ENCODE measurements at places on chromosomes 16 and 17.

- DNase-seq: no peak
Observed at GRCh38 chr17:43468691-43469139, 15.1 kb upstream of the DHX8 start.

GRCh38 chr17:31494259-31495021, 103.0 kb downstream of the RAB11FIP4 start:
- peak; percentile 61 for DNase-seq

GRCh38 chr16:1575578-1575977, 36.3 kb downstream of the IFT140 start:
- DNase-seq: no peak

DNA sequence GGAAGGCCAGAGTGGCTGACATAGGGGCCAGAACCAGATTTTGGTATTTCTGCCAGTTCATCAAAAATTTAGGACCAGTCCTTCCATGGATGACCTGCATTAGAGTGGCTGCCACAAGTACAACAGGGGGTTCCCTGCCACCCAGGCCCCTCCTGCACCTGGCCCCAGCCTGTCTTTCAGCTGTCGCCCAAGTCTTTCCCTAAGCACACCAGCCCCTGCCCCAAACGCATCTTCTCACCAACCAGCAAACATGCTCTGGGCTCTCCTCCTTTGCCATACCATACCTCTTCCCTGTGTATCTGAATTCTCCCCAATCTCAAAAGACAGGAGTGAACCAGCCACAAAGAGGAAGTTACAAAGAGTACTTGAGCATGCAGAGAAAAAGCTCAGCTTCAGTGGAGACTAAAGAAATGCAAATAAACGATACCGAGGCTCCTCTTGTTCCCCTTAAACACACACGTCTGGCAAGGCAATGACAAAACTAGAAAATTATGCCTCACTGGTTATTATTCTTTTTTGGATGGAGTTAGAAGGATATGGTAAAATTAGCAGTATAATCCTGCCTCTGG, 130.6 kb downstream of the DYNLRB2 start:
- DNase-seq: no peak

- no peak for DNase-seq
Observed at GRCh38 chr17:71987634-71988033, 133.2 kb upstream of the SOX9 start.

DNA sequence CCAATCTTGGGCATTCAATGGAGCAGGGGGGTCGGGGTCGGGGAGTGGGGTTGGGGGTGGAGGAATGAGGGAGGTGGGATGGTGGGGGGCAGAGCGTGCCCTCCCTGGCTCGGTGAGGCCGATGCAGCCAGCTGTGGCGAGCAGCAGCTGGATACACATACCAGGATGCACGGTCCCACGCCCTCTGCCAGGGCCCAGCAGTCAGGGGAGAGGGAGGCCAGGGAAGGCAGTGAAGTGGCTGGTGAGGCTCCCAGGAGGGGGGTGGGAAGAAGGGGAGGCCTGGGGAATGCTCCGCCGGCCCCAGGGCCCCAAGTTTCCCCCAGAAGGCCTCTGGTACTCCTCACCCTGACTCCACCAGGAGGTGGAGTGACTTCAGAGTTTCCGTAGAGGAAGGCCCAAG, 77.6 kb upstream of the LHX1 start:
- DNase-seq: no peak

GRCh38 chr17:12983991-12984884, 33.6 kb downstream of the ELAC2 start:
- DNase-seq: no peak

Data from stimulated activated CD8-positive, alpha-beta memory T cell treated with anti-CD3 and anti-CD28 coated beads, Interleukin-4, amount 100 ng/mL, for 4 hours (primary cell).